ENCODE measurements at places on chromosomes 1 and 21. TPM values are rescaled to one million over a fixed set of nuclear protein-coding genes. Genes with fewer than 3 reads are reported as not detected.

Gene MYBPH
- polyA plus RNA-seq, result not detected

Gene AKIRIN1
- 156 TPM for polyA plus RNA-seq

Gene CD2
- not detected for polyA plus RNA-seq

Gene VSIG8
- not detected for polyA plus RNA-seq

Gene SLC44A5
- 2.8 TPM for polyA plus RNA-seq

Gene CNIH3
- 3.6 TPM for polyA plus RNA-seq

Gene MYCL
- polyA plus RNA-seq, result 8.2 TPM

Gene TEKT2
- polyA plus RNA-seq, result 0.36 TPM

Gene HES3
- polyA plus RNA-seq, result 7.7 TPM

Gene KLF17
- not detected for polyA plus RNA-seq

Gene ADGRL2
- 38.2 TPM for polyA plus RNA-seq

Gene MMEL1
- polyA plus RNA-seq, result 0.57 TPM

Gene LDLRAD1
- not detected for polyA plus RNA-seq

All from GM23338 (cell line).